ENCODE measurements at places on chromosomes 6 and 20.

DNA sequence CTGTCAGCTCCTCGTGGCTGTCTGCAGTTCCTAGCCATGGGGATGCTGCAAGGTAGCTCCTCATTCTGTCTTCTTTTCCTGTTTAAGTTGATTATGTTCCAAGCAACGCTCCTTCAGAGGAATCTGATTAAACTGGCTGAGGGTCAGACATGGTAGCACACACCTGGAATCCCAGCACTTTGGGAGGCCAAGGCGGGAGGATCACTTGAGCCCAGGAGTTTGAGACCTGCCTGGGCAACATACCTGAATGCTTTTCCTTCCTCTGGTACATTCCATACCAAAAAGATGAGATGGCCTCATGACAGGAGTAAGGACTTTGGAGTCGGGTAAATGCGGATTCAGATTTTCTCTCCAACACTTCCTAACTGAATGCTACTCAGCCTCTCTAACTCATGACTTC lies 246.8 kb upstream of the JARID2 start:
- no peak for DNase-seq

GRCh38 chr20:50590348-50590664 lies 80.1 kb downstream of the PTPN1 start:
- DNase-seq, result no peak

- DNase-seq, result no peak
These were observed 374.3 kb downstream of the LAMA2 start for GRCh38 chr6:129257196-129257595.

- no peak for DNase-seq
These were observed 9.7 kb downstream of the LRRN4 start for GRCh38 chr20:6044115-6044514.

- no peak for DNase-seq
These were observed 892 bp upstream of the DXO start for GRCh38 chr6:31972709-31973350.

DNA sequence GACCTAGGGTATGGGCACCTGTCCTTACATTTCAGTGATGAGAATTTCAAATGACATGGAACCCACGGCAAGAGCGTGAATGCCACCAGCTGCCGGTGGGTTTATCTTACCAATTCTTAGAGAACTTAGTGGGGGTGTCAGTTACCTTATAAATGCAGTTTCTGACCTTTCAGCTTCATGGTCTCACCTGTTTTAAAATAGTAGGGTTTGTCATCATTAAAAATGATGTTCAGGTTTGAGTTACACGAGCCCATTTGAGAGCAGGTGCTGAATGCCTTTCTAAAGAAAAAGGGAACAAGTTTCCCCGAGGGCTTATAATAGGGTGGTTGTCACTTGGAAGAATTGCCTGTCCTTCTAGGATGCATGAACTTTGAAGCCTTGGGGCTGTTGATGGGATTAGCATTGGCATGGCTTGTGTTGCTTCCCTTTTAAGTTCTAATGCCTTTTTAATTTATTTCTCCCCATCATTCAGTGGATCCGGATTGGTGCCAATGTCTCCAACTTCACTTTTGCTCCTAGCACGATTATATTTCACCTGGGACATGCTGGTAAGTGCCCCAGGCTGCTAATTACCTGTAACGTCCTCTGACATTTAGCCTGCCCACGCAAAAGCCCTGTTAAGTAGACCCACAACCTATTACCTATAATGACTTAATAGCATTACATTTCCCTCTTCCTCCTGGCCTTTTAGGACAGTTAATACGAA lies 27.9 kb downstream of the GHRH start:
- DNase-seq, result no peak

DNA sequence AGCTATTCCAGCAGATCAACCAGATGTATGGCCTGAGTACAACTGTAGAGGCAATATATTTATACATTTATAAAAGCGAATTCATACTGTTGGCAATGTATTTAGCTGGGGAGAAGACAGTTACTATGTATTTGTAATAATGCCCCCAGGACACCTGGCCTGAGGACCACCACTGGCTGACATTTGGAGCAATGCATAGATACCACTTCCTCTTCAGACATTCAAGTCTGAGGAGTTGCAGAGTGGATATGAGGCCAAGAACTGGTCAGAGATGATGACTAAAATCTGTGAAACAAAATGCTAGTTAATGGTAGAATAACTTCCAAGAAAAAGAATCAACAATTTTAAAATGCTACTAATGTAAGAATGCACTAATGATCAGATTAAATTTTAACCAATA lies 462.3 kb downstream of the CDC5L start:
- no peak for DNase-seq

- no peak for DNase-seq
These were observed 2.9 kb downstream of the C6orf141 start for GRCh38 chr6:49553384-49553783.

DNA sequence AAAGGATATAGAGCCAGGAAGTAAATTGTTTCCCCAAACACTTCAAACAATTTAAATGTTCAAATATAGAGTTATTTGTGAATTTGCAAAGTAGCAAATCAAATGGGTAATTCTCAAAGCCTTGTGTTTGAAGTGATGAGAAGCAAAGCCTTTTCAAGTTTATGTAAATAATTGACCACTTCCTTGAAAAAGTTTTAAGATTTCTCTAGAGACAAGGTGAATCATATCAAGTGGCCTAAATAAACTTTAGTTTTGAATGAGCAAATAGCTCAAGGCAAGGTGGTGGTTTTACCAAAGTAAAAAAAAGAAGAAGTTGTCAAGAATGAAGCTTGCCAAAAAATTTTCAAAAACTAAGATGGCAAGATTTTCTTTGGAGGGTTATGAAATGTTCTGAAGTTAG lies 42.6 kb upstream of the IFNGR1 start:
- DNase-seq, result no peak

DNA sequence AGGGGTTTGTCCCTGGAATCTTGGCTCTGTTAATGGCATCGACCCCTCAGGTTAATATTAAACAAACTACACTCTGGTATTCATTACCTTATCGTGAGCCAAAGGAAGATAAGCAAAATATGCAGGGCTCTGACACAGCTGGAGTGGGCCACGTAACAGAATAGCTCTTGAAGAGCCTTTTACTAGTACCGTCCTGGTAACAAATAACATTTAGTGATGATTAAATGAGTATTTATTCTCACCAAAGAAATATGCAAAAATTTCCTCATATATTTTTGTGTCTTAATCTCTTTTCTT lies 20.1 kb upstream of the UTRN start:
- no peak for DNase-seq

DNA sequence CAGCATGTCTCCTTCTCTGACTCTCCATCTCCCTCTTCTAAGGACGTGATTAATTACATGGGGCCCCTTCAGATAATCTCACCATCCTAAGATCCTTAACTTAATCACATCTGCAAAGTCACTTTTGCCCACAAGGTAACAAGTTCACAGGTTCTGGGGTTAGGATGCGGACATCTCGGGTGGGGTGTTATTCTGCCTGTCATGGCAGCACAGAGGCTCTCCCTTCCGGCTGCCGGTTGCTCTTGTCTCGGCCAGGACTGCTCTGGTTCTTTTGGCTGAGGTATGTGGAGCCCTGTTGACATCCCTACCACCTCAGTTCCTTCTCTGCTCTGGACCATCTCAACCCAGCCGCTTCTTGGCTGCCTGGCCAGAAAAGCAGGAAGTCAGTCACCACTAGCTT lies 4.2 kb upstream of the CST11 start:
- DNase-seq, result no peak

GRCh38 chr6:146546443-146547043 lies 2.9 kb downstream of the RAB32 start:
- no peak for DNase-seq

GRCh38 chr6:37804586-37804985 lies 14.9 kb upstream of the ZFAND3 start:
- DNase-seq, result no peak

DNA sequence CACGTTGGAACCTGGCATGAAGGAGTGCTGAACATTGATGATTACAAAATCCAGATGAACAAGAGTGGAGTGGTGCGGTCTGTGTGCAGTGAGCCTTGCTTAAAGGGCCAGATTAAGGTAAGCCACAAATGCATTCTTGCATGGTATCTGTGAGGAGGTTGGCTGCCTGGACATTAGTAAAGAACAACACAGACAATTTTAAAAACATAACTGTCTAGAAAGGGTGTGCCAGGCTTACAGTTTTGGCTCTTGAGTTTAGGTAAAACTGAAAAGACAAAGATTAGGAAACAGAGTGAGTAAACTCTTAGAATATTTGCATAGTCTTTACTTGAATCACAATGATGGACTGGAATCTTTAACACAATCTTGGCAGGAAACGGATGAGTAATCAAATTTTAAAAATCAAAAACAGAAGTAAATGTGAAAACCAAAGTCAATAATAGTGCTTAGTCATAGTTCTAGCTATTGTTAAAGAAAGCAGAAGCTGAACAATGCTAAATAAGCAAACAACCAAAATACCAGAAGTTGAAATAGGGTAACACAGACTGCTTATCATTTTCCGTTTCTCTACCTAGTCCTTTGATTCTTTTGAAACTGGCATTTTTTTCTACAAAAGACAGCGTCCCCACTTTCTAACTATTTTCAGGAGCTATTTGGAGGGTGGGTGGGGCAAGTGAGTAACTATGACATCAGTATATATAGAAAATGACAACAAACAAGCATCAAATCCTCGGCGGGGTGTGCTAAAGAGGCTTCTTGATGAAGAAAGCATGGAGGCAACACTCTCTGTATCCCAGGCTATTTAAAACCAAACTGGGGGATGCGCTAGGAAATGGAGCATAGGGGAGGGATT lies 185.8 kb upstream of the RAB32 start:
- DNase-seq, result no peak

GRCh38 chr6:7496266-7496875 lies 45.1 kb upstream of the DSP start:
- DNase-seq, result no peak

DNA sequence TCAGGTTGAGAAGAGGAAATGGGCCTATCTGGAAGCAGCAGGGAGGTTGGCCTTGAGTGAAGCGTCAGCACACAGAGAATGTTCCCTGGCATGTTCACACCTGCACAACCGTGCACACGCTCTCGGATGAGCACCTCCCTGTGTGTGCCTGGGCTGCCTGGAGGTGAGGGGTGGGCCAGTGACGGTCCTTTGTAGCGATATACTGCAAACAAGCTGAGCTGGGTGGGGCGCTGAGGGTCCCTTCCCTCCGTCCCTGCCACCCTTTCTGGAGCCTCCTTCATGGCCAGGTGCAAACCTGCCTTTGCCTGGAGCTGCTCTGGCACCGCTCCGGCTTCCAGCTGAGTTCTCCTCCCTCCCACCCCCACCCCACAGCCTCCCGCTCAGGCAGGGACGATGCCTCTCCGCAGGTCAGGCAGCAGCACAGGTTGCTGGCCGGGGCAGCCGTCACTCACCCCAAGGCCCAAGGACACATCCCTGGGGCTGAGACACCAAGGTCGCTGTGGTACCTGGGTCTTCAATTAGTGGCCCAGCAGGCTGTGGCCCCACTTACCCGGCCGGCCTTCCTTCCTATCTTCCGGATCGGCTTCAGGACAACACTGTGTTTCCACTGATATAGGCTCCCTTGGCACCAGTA lies 111.6 kb downstream of the ERMARD start:
- no peak for DNase-seq

DNA sequence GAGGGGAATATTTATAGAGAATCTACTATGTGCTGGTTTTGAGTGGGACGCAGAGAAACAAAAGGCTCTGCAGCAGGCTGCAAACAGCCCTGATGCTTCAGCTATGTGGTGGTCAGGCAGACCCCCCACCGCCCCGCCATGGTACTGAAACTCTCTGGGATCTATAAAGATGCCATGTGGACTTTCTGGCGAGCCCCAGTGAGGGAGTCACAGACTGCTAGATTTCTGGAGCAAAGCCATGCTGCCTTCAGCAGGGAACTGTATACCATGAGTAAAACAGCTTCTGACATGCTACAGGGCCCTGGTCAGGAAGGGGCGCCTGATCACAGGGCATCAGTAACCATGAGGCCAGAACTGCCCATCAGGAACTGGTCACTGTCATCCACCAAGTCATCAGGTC lies 19.2 kb upstream of the BPIFB1 start:
- DNase-seq, result no peak

DNA sequence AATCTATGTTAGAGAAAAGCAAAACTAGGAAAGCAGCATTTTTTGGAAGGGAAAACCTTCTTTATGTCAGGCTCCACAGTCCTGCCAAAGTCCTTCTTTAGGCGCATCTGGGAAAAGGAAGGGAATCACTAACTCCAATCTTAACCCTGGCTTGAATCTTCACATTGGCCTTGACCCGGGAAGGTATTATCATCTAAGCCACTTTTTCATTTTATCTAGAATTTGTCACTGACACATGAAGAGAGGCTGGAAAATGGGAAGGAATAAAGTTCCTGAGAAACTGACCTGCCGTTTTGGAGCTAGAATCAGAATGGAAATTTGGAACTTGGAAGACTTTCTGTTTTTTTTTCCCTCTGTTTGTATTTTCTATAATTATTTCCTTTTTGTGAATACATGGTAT lies 53.4 kb upstream of the UTRN start:
- no peak for DNase-seq

DNA sequence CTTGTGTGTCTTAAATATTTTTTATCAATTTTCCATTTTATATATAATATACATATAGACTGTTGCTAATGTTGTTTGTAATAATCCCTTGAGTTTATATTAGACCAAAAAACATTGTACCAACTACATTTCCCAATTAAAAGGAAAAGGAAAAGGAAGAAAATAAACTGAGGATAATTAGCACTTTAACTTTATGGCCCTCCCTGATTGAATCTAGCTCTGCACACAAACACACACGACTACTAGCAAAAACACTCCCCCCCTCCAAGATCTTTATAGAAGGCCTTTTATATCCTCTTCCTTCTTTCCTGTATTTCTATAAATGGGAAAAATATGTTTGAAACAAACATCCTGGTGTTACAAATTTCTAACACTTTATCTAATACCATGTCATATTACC lies 276.8 kb downstream of the NKAIN2 start:
- DNase-seq, result no peak

DNA sequence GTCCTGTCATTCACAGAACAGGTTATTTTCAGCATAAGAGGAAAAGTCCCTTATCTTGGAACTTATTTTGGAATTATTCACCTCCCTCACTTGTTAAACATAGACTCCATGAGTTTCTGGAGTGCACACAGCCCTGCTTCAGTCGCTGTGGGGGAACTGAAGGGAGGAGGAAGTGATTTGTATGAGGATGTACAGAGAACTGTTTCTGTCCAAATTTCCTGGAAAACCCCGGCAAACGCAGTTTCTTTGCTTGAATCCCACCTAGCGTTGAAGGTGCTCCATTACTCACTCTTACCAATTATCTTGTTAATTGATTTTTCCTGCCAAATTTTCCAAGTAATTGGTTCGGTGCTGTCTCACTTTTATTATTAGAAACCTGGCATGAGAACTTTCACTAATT lies 78.0 kb upstream of the AGPAT4 start:
- DNase-seq, result no peak

DNA sequence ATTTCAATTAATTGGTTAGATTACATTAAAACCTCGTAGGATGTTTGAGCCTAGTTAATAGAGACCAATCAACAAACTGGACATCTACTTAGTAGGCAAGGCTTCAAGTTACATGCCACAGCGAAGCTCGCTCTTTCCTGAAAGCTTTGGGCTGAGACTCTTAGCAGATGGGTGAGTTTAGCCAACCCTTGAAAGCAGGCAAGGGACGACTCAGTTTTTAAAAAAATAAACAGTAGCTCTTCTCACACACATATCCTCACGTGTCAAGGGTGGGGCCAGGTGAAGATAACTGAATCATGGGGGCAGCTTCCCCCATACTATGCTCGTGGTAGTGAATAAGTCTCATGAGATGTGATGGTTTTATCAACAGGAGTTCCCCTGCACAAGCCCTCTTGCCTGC lies 775 bp downstream of the MTFR2 start:
- no peak for DNase-seq

Data from hypothalamus (tissue), 51 donors.